SK-N-SH treated with all-trans-retinoic acid at 6 μM for 48 hours (cell line): ENCODE measurements at places on chromosomes 3 and 15.

GRCh38 chr3:150133293-150133692, 162.6 kb upstream of the PFN2 start:
- ATAC-seq, result no peak

DNA sequence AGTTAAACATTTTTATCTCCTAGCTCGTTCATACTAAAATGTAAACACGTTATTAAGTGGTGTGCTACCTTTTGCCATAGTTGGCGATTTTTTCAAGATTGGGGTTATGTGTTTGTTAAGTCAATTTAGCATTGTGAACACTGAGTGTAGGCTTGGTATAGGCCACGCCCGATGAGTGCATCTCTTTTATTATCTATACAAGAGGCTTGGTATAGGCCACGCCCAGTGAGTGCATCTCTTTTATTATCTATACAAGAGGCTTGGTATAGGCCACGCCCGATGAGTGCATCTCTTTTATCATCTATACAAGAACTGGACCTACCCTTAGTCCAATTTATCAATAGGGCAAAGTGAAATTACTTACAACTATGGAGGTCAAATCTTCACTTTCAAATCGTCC, 70.4 kb downstream of the NIPA2 start:
- ATAC-seq, result no peak

DNA sequence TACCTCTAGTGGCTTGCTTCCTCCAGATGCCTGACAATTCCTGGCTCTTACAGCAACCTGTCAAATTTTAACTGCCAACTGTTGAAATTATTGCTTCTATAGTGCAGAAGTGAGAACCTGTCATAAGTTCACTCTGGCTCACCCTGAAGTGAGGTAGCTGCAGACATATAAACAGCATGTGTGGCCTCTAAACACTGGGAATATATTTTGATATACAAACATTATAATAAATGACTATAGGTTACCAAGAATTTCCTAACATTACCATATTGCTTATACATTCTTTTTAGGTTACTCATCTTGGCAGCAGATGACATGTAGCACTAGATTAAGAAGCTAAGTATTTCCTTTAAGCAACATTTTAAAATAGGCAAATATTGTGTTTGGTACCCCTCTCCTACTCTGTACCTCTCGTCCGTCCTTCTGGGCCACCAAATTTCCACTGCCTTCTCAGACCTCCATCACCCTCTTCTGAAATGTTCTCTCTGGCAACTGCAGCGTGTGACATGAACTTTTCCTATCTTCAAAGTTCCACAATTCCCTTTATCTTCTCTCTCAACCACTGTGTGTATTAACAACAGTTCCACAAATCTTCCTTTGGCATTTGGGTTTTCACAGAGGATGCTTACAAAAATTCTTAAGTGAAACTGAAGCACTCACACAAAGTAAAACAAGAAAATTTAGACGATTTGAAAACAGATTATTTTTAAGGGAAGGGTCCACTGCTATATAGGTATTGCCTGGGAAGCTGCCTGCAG, 15.3 kb upstream of the XXYLT1 start:
- ATAC-seq, result peak; percentile 75

- ATAC-seq, result no peak
These were observed 37.3 kb downstream of the LNP1 start for GRCh38 chr3:100438623-100438974.

DNA sequence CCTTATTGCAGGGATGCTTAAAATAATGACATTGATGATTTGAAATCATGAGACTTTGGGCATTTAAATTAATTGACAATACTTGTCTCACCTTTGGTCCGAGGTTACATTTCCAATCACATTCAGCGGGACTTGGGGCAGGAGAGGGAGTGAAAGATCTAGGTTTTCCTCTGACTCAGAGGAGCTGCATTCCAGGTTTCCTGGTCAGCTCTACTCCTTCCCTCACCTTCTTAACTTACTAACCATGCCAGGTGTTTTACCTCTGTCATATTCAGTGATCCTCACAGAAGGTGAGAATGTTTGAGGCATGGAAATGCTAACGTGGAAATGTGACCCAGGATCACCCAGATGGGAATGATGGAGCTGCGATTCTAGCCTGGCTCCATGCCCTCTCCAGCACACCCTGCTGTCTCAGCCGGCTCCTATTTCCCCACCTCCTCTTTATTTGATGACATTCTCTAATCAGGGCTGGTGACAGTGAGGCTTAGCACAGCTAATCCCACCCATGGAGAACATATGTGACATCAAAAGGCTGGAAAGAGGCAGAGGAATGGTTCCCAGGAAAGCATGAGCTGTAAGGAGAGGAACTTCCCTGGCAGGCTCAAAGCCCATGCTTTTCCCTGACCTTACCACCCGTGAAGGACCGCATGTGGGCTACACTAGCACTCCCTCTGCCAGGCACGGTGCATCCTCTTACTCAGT, 38.7 kb downstream of the THSD4 start:
- ATAC-seq, result no peak

GRCh38 chr3:30112411-30112810, 494.0 kb upstream of the TGFBR2 start:
- ATAC-seq, result no peak
